ENCODE measurements at places on chromosomes 4 and X.

DNA sequence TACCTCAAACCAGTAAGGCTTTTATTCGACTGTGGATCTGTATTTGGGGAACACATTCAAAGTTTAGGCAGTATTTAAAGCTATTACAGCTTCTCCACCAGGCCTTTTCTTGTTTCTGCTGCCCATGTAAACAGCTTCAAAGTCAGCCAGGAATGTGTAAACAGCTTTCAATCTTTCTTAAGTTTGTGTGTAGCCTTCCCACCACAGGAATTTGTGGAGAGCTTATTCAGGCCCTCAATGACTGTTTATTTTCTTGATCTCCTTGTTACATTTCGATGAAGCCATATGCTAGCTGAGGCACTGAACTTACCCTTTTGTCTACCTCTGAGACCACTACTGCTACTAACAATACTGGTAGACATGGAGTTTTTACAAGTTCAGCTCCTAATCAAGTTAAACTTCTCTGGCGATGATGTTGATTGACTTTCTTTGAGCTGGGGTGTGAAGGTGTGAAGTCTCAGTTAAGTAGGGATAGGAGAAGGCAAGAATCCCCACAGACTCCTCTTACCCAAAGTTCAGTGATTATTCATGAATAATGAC is 72.6 kb downstream of the NWD2 start:
- DNase-seq: no peak

DNA sequence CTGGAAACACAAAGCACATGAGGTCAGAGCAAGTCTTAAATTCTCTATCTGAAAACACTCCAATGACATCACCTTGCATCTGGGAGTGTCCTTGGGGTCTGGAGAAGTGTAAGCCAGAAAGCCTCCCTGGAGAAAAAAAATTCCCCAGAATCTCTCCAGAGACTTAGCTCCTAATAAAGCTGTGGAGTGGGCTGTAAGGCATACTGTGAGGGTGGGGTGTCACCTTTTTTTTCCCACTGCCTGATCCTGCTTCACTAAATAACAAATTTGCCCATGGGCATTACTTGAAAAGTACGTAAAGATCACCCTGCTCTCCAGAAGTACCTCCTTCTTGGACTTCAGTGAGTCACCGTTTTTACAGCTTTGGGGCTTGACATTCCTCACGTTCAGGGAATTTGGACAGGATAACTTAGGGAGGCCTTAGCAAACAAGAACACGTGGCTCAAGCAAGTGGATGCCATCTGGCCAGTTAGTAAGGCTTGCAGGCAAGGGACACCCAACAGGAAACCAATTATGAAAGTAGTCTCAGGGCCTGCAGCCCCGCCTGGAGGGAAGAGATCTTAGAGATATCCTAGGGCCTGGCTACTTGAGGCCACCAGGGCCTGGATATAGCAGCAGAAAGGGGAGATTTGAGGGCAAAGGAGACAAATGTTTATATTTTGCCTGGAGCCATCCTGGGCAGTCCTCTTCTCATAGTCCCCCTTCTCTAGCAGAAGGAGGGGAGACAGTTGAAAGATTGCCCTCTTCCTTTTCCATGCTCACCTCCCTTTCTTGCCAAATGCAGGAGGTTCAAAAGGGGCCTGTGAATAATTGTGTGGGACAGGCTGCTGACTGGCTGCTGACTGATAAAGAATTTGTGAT is 60.1 kb upstream of the PLAC1 start:
- DNase-seq: no peak

DNA sequence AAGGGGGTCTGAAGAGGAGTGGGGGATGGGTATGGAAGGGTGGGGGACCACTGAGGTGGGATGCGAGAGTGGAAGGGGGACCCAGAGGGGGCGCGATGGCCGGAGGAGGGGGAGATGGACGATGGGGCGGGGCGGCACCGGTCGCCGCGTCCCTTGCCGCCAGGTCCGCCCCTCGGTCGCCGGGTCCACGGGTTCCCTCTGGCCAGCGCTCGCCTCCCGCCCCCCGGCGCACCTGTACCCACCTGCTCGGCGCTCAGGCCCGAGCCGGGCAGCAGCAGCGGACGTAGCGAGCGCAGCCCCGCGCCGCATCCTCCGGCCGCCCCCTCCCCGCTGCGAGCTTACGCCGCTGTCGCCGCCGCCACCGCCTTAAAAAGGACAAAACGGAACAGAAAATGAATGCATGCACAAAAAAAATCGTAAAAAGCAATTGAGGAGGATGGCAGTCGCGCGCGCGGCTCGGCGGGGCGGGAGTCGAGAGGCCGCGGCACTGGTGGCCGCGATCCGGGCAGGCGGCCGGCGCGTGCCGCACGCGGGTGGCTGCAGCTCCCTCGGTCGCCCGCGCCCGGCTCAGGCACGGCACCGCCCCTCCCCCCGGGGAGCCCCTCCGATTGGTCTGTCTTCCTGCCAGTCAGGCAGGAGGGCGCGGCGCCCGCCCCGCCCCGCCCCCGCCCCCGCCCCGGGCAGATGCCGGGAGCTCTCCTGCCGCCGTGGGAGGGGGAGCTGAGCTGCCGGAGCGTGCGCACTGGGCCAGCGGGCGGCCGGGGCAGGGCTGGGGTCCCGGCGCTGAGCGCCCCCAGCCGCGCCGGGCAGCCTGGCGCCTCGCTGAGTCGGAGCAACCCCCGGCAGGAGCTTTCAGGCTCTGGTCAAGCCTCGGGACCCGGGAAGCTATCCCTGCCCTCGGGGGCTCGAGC is at the start of gene JAKMIP1:
Gene JAKMIP1, minus strand, starts transcription at position 539 of the 911 bp plus-strand sequence. CDS start 87,699 bp downstream, outside the sequence.
- DNase-seq: peak; percentile 81

DNA sequence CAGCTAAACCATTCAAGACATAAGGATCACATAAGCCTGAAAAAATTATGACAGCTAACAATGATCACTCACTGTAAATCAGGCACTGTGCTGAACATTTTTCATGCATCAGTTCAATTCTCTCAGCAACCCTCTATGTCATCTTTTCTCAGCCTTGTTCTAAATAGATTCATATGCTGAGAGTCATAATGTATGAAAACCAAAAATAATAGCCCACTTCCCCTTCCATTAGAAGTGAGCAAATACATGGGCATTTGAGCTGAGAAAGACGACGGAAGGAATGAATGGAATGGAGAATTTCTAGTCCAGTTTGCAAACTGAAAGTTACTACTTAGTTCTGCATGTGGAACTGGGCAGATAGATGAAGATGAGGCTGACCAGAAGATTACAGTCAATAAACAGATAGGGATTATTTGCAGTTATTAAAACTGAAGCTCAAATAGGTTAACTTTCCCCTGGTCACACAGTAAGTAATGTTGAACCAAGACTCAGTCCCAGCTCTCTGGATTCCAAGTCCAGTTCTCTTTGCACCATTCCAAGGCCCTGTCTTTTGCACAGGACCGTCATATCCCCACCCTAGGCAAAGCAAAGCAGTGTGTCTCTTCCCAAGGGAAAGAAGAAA is 1.6 kb upstream of the SH3RF1 start:
- DNase-seq: no peak

- no peak for DNase-seq
These were observed 7.6 kb downstream of the ACSL1 start for GRCh38 chr4:184818216-184818564.

DNA sequence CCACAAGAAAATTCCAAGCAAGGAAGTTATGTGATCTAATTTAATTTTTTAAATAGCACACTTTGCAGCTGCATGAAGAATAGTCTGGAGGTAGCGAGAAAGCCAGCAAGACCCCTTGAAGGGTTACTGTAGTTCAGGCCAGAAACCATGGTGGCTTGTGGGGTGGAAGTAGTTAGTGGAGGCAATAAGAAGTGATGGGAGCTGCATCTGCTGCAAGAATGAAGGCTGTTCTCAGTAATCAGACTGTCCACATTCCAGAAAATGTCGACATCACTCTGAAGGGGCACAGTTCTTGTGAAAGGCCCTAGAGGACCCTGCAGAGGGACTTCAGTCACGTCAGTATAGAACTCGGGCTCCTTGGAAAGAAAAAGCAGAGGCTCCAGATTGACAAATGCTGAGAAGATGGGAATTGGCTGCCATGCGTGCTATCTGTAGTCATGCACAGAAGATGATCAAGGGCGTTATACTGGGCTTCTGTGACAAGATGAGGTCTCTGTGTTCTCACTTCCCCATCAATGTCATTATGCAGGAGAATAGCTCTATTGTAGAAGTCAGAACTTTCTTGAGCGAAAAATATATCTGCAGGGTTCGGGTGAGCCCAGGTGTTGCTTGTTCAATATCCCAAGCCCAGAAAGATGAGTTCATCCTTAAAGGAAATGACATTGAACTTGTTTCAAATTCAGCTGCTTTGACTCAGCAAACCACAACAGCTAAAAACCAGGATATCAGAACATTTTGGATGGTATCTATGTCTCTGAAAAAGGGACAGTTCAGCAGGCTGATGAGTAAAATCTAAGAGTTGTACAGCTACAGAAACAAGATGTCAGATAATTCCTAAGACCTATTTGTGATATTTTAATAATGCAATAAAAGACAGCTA is 254.2 kb downstream of the CBR4 start:
- no peak for DNase-seq

GRCh38 chrX:38375891-38376290 is 23.5 kb downstream of the OTC start:
- no peak for DNase-seq

GRCh38 chr4:151314010-151314355 is 11.4 kb downstream of the SH3D19 start:
- DNase-seq: no peak

GRCh38 chr4:52037689-52038102 is 403 bp downstream of the SGCB start:
- DNase-seq: no peak

- no peak for DNase-seq
These were observed 288.4 kb downstream of the KLHL4 start for GRCh38 chrX:87805829-87806490.

DNA sequence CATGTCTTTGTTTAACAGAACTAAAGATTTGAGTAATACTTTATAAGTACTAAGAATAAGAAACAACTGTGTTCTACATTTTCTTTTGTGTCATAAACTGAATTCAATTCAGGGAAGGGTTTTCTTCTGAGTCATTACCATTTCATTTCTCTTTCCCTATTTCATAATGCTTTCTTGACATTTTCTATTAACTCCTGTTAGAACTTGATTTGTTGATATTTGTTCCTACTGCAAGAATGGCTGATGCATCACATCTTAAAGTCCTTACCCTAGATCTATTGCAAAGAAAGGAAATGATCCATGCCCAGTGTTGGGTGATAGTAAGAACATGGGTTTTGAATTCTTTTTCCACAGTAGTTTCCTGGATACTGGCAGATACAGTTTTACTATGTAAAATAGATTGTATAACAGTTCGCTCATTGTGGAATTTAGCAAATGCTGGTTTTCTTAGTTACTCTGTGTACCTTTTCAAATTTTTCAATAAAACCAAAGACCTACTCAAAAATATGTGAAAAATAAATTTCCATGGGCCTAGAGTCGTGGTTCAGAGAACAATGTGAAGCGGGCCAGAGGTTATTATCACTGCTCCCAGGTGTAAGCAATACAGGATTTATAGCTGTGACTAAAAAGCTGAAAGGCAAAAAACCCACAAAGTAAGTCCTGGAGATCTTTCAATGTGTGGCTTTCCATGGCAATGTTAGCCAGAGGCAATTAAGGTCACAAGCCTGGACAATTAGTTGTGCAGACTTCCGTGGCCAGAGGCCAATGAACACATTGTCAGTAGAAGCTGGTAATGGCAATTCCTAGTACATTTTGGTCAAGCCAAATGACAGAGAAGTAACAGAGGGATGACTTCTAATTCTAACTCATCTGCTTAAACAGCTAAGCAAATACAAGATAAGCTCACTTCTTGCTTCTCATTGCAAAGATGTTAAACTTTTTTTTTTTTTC is 127.3 kb upstream of the FAT4 start:
- no peak for DNase-seq
